Stimulated activated CD4-positive, alpha-beta T cell treated with anti-CD3 and anti-CD28 coated beads, TNF-alpha, amount 100 ng/mL, for 1 hour (primary cell): ENCODE measurements at places on chromosomes 12 and 14.

DNA sequence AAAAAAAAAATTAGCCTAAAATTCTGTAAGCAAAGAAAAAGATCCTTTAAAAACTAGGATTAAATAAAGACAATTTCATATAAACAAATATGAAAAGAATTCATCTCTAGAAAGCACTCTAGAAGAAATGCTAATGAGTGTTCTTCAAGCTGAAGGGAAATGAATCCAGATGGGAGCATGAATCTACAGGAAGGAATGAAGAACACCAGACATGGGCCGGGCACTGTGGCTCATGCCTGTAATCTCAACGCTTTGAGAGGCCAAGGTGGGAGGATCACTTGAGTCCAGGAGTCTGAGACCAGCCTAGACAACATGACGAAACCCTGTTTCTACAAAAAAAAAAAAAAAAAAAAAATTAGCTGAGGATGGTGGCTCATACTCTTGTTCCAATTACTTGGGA, 297.2 kb downstream of the FBXL14 start:
- no peak for DNase-seq

DNA sequence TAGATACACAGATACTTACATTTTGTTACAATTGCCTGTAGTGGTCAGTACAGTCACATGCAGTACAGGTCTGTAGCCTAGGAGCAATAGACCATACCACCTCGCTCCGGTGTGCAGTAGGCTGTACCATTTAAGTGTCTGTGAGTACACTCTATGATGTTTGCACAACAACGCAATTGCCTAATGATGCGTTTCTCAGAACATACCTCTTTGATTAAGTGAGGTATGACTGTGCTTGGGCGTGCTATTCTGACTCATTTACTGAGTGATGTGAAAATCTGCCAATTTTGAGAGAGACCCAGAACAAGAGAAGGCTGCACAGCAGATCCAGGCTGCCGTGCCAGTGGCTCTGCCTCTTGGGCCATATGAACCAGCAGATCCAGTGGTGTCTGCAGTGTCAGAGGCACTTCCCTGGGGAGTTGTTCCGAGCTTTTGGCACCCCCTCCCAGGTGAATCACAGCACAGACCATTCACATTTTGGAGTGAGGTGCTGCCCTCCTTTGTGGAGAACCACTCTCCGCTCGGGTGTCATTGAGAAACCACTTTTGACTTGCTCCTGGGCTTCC, 20.4 kb downstream of the DLK1 start:
- no peak for DNase-seq

GRCh38 chr14:66005900-66006434, 480.2 kb upstream of the CCDC196 start:
- DNase-seq = no peak

GRCh38 chr12:53103860-53104305, 597 bp downstream of the SOAT2 start:
- DNase-seq = no peak

- no peak for DNase-seq
Observed at GRCh38 chr14:25095736-25096437, 45.9 kb upstream of the STXBP6 start.

GRCh38 chr12:92654929-92655328, 47.9 kb upstream of the PLEKHG7 start:
- DNase-seq = no peak

DNA sequence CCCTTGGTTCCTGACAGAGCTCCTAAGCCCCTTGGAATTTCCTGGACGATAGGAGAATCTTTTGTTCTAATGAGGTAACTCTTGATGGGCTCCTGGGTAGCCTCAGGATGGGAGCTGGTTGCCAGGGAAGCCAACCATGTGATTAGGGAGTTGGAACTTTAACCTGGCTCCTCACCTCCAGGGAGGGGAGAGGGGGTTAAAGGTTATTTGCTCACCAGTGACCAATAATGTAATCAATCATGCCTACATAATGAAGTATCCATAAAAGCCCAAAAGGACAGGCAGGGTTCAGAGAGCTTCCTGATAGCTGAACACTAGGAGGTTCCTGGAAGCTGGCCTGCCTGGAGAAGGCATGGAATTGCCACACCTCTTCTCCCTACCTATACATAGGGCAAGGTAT, 6.2 kb upstream of the CNOT2 start:
- no peak for DNase-seq

GRCh38 chr14:67360470-67361206, 510 bp downstream of the EIF2S1 start:
- DNase-seq = no peak

DNA sequence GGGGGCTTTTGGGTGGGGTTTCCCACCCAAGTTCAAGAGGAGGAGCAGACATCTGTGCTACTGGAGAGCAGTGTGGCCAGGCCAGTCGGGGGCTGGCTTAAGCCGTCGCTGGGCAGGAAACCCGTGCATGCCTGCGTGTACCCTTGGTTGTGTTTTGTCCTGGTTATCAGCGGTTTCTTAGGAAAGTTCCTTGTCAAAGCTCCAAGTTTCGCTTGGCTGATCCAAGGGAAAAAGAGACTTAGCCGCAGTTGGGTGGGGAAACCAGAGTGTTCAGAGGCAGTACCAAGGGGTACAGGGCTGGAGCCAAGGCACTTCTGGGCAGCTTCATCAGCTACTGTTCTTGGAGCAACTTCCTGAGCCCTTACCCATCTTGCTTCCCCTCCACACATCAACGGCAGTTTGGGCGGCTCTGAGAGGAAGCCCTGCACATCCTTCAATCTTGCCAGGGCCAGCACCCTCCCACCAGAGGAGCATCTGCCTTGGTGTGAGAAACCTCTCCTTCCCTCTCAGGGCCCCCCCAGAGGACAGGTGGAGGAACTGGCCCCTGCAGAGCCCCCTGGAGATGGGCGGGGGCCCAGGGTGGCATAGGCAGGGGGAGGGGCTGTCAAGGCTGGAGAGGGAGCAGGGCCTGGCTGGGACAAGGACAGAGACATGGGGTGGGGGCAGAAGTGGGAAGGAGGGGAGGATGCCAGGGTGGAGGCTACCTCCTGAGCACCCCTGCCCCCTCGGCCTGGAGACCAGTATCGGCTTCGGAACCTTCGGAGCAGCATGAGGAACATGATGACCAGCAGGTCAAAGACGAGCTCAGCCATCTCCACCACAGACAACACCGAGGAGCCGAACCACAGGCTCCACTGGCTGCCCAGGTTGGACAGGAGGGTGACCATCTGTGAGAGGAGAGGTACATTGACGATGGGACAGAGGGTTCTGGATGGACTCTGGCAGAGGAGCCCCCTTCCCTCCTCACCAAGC, 5.8 kb upstream of the TNFRSF1A start:
- no peak for DNase-seq
